ENCODE measurements at places on chromosomes 2 and 18.
A peak's percentile ranks its signal among the peaks of the same experiment; 100 is the strongest.

GRCh38 chr2:136613096-136613495, 152.2 kb upstream of the THSD7B start:
- no peak for DNase-seq

DNA sequence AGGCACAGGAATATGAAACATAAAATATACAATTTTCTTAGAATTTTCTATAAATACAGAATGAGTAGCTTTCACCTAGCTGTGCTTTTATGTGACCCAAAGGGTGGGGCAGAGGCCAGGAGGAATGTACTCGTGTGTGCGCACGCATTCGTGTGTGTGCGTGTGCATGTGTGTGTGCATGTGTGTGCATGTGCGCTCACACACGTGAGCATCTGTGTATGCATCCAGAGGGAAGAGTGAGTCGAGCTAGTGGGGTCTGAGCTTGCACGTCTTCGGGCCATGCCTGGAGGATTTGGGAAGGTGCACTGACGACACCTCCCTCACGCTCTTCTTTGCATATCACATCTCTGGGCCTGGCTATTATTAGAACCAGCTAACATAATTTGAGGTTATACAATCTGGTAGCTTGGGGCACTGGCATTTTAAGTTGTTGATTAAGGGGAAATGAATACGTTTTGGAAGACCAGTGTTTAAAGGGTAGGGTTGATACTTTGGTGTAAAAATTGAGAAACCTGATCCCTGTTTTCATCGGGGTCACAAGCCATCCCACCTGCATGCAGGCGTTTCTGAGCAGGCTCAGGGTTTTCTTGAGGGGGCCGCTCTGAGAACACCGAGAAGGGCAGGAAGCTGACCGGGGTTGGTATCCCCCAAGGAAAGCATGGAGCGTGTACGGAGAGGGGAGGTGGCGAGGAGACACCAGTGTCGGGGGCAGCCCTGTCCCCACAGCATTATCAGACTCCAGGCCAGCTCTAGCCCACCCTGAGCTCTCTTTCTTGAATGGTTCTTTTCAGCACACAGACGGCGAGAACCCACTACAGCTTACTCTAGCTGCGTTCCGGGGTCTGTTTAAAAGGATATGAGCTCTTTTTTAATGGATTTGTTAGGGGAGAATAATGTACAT, 85.3 kb downstream of the LRRFIP1 start:
- no peak for DNase-seq

- DNase-seq, result no peak
These were observed 103.5 kb downstream of the LBH start for GRCh38 chr2:30334762-30335363.

DNA sequence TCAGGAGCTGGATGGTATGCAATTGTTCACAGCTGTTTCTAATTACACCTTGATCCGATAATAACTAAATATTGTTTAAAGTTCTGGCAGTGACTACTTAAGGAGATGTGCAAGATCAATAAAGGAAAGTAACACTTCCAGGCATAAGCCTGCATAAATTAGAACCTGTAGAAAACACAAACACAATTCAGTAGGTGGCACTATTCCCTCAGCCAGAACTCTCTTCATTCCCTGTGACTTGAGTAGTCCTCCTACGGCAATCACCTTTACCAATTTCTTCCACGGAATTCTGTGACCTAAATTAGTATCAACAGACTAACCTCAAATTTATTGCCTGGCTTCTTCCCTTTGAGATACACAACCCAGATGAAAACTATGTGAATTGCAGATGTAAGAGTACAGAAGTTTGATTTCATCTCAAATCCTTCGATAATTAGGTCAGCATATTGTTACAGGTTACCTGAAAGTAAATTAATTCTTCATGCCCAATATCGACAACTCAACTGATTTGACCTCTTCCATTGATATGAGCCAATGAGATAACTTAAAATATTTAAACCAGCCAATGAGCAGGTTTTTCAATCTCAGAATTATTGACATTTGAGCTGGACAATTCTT, 137.8 kb downstream of the PID1 start:
- peak; percentile 1 for DNase-seq

GRCh38 chr2:3102081-3102921, 275.3 kb downstream of the EIPR1 start:
- no peak for DNase-seq

GRCh38 chr2:219180961-219181360, 2.9 kb downstream of the RETREG2 start:
- no peak for DNase-seq

DNA sequence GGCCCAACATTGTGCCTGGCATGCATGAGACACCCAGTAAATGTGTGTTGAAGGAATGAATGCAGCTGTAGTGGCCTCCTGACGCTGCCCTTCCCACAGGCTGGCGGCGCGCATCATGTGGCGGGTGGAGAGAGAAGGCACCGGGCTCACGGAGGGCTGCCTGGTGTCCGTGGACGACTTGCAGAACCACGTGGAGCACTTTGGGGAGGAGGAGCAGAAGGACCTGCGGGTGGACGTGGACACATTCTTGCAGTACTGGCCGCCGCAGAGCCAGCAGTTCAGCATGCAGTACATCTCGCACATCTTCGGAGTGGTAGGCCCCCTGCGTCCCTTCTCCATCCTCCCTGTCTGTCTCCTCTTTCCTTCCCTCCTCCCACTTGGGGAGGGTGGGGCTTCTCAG, 20.1 kb downstream of the SMYD1 start:
- no peak for DNase-seq

DNA sequence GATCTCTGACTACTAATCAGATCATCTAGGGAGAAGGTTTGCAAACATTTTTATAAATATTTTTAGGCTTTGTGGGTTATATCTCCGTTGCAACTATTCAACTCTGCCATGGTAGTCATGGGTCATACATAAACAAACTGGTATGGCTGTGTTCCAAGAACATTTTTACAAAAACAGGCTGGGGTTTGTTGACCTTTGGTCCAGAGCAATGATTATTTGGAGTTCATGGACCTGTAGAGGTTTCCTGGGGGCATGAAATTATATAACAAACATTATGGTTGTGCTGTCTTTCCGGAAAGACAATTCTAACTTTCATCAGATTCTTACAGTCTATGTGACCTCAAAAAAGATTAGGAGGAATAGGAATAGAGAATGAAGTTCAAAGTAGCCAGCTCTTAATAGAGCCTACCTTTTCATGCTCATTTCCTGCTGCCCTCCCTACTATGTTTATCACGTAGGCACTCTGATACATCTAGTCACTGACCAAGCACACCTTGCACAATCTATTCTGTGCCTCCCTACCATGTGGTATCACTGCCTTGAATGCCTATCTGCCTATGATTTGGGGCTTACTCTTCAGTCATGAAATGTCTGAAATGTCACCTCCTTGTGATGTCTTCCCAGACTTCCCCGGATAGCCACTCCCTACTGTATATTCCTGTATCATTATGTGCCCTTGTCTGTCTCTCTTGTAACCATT, 102.4 kb upstream of the SCN1A start:
- DNase-seq, result no peak

GRCh38 chr2:161010503-161011015, 149.7 kb upstream of the TANK start:
- DNase-seq, result no peak

- no peak for DNase-seq
These were observed 39.5 kb upstream of the MARCO start for GRCh38 chr2:118902266-118903028.

- no peak for DNase-seq
These were observed 857 bp downstream of the RESP18 start for GRCh38 chr2:219331560-219332213.

DNA sequence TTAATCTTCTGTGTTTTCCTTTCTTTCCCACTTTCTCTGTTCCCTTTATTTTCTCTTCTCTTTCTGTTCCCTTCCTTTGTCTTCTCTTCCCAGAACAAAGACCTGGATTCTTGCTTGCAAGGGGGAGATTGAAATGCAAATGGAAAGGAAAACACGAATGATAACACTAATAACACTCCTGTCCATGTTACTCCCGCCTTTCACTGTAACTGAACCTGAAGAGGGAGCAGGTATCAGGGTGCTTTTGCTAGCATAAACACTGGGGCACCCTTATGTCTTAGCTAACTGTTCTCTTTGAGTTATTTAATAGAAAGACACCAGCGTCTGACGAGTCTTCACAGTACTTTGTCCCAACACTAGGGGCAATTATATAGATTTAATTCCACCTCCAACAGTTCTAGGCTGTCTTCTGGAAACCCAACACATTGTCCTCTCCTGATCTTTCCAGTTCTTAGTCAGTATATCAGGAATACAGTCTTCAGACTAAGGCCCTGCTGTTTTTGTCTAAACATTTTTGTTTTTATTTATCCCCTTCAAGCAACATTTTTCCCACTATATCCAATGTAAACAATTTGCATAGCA, 99.2 kb downstream of the PTPRM start:
- DNase-seq, result no peak

GRCh38 chr2:151845884-151846283, 17.7 kb upstream of the ARL5A start:
- DNase-seq, result no peak

DNA sequence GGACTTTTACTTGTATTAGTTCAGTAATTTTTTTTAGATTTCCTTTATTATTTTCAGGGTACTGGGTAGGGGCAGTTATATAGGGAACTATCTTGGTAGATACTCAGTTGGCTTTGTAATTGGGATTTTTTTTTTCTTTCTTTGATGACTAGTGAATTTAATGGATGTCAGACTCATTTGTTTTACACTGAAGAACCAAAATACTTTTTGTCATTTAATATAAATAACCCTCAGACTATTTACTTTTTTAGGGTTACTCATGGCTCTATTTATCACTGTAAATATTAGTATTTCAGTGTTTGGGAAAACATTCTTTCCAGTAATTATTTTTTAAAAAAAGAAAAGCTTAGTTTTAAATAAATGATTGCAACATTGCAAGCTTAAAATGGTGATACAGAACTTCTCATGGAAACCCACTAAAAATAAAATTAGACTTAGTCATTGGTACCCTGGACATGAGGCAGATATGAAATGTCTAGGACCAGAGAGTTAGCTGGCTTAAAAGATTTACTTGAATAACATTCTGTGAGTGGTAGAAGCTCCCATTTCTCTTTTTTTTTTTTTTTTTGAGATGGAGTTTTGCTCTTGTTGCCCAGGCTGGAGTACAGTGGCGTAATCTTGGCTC, 74.4 kb upstream of the CYP20A1 start:
- DNase-seq, result no peak

DNA sequence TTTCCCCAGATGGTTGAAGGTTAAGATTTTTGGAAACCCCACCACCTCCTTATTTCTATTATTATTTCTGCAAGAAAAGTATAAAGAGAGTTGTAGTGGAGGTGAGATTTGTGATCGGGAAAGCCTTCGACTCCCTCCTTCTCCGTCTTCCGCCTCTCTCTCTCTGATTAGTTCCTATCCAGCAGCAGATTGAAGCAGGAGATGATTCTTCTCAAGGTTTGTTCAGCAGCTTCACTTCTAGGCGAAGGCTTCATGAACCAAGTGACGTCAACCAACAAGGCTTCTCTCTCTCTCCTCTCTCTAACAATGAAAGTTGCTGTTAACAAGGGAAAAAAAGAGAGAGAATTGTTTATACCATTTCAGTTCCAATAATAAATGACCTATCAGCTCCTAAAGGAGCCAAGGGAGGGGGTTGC, at the start of gene BAZ2B:
Gene BAZ2B, minus strand, starts transcription at position 263 of the 416 bp plus-strand sequence. CDS start 137,829 bp downstream, outside the sequence.
- DNase-seq, result peak; percentile 75

All from SK-N-DZ (cell line).